RKO (cell line): ENCODE measurements at places on chromosomes 6 and 20.

DNA sequence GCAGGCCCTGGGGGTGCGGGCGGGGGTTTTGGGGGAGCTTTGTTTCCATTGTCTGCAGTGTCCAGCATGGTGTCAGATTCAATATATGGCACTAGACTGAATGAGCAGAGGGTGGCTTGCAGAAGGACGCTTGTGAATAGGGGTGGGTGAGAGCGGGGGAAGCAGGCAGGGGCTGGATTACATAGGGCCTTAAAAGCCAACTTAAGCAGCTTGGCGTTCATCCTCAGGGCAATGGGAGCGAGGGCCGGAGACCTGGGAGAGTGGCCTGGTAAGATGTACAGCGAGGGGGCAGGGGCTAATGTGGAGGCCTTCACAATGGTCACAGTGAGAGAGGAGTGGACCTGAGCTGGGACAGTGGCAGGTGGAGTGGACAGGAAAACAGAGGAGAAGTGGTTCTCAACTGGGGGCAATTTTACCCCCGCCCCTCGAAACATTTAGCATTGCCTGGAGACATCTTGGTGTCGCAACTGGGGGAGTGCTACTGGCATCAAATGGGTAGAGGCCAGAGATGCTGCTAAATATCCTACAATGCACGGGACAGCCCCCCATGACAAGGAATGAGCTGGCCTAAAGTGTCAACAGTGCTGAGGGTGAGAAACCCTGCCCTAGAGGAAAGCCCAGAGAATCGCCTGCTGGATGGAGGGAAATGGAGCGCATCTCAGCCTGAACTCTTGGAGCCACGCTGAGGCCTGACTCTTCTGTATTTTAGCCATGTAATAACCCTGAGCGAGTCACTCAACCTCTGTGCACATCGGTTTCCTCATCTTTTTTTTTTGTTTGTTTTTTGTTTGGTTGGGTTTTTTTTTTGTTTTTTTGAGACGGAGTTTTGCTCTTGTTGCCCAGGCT is 15.1 kb upstream of the BAK1 start:
- DNase-seq = peak; percentile 67

- DNase-seq = peak; percentile 36
Measured at GRCh38 chr6:68238097-68238601, 396.9 kb upstream of the ADGRB3 start.

GRCh38 chr20:59697068-59697467 is 92.7 kb downstream of the PHACTR3 start:
- no peak for DNase-seq

DNA sequence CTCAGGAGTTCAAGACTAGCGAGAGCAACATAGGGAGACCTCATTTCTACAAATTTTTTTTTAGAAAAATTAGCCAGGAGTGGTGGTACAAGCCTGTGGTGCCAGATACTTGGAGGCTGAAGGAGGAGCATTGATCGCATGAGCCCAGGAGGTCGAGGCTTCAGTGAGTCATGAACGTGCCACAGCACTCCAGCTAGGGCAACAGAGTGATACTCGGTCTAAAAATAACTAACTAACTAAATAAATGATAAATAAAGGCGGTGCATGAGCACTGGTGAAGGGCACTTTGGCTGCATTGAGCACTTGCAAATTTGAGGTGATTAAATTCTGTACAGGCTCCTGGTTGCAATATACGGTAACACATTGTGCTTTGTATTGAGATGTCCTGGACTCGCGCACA is 13.5 kb downstream of the HLA-A start:
- DNase-seq = no peak

GRCh38 chr20:24648919-24649318 is 179.5 kb downstream of the SYNDIG1 start:
- no peak for DNase-seq

DNA sequence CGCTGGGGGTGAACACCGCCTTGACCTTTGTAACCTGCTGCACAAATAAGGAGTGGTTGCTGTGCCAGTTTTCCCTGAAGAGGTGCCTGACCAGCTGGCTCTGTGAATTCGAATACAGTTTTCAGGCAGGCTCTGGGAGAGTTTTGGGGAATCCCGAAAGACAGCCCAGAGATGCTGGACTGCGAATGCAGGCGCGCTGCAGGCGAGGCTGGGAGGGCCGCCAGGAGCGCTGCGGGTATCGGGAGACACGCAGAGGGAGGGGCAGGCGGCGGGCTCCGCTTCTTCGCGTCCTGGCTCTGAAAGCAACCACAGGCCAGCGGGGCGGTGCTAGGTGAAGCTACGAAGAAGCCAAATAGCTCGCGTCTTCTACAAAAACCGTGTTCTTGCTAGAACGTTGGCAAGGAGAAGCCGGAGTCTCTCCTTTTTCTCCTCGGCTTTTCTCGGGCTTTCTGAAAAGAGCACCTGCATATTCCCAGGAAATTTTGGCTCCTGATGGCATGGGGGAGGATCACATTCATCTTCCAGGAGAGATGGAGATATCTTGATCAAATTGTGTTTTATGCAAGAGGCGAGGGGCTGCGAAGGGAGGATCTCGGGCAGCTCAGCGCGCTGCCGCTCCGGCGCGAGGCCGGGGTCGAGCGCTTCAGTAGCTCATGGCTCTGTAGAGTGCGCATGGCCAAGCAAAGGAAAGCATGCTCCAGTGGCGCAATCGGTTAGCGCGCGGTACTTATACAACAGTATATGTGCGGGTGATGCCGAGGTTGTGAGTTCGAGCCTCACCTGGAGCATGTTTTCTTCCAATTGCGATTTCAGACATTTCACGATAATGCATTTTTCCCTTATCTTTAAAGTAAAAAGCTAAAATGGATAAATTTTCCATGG is 158.1 kb upstream of the ZNF184 start:
- no peak for DNase-seq

GRCh38 chr20:32368925-32369324 is 10.8 kb downstream of the ASXL1 start:
- no peak for DNase-seq

- DNase-seq = peak; percentile 59
Measured at GRCh38 chr6:149716181-149716963, 1.5 kb downstream of the LATS1 start.

- DNase-seq = peak; percentile 38
Measured at GRCh38 chr20:19583532-19584175, 174.4 kb upstream of the RIN2 start.

DNA sequence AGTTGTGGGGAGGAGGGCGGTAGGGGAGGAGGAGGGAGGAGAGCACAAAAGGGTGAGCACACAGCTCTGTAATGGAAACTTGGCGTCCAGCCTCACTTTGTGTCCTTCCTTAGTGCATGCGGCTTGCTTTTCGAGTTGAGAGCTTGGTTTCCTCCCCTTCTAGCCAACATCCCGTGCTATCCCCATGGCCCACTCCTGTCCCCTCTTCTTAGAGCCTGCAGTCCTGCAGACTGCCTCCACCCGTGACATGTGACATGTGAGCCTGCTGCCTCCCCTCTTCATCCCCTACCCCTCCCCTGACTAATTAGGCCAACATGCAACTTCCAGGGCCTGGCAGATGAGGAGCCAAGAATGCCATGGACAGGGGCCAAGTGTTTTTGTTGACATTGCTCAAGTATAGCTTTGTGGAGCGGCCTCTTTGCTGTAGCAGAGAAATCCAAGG is 63.2 kb downstream of the SLC24A3 start:
- DNase-seq = no peak

- no peak for DNase-seq
Measured at GRCh38 chr6:104413767-104414166, 446.0 kb downstream of the HACE1 start.

DNA sequence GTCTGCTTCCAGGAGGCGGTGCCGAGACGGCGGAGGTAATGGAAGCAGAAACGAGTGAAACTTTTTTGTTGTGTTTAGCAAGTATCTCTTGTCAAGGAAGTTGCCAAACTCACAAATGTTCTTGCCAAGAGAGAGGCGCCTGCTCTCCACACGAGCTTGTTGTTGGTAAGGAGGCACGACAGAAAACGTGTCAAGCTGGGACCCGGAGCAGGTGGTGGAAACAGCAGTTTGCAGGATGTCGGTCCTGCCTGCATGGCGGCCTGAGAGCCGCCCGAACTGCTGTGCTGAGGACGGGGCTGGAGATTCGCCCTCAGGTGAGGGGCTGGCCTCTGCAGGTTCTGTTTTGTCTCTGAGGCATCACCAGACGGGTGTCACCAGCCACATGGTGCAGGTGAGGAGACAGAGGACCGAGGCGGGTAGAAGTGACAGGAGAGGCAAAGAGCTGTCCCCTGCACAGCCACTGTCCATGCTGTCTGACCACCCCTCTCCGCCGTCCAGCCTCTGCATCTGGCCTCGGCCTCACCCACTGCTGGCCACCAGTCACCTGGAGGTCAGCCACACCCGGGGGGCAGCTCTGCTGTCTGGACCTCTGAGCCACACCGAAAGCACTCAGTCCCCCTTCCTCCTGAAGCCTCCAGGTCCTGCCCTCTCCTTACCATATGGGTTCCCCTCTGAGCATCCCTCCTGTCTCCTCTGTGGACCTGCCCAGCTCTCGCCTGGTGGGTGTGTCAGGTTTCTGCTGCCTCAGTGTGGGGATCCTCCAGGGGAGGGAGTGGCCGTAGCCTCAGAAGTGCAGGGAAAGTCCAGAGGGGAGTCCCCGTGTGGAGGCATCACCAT is 261.5 kb downstream of the TAF4 start:
- no peak for DNase-seq

GRCh38 chr20:48609491-48609978 is 218.3 kb downstream of the PREX1 start:
- no peak for DNase-seq

DNA sequence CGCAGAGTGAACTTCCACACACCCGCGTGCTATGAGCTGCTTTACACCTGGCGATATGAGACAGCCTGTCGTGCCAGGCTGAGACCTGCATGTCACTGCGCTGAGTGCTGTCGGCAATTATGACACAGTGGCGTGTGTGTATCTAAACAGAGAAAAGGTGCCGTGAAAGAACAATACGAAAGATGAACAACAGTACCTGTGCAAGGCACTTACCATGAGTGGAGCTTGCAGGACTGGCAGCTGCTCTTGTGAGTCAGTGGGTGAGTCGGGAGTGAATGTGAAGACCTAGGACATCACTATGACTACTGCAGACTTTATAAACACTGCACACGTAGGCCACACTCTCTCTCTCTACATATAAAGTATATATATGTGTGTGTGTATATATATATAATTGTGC is 68.5 kb upstream of the DUSP22 start:
- peak; percentile 31 for DNase-seq

- peak; percentile 64 for DNase-seq
Measured at GRCh38 chr6:105326833-105327770, 75.8 kb downstream of the PREP start.

DNA sequence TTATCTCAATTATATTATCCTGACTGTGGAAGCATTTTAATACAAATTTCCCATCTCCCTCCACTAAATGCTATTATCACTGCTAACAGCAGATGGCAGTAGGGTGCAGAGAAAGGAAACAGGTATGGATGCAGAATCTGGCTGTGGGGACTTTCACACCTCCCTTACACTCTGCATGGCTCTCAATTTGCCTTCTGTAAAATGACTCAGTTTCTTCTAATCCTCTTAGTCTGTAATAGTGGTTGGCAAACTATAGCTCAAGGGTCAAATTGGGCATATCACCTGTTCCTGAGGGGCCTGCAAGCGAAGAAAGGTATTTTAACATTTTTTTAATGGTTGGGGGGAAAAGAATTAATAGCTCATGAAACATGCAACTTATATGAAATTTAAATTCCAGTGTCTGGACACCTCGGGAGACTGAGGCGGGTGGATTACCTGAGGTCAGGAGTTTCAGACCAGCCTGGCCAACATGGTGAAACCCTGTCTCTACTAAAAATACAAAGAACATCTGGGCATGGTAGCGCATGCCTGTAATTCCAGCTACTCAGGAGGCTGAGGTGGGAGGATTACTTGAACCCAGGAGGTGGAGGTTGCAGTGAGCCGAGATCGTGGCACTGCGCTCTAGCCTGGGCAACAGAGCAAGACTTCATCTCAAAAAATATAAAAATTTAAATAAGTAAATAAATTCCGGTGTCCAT is 83.5 kb downstream of the ZMYND8 start:
- DNase-seq = peak; percentile 74

DNA sequence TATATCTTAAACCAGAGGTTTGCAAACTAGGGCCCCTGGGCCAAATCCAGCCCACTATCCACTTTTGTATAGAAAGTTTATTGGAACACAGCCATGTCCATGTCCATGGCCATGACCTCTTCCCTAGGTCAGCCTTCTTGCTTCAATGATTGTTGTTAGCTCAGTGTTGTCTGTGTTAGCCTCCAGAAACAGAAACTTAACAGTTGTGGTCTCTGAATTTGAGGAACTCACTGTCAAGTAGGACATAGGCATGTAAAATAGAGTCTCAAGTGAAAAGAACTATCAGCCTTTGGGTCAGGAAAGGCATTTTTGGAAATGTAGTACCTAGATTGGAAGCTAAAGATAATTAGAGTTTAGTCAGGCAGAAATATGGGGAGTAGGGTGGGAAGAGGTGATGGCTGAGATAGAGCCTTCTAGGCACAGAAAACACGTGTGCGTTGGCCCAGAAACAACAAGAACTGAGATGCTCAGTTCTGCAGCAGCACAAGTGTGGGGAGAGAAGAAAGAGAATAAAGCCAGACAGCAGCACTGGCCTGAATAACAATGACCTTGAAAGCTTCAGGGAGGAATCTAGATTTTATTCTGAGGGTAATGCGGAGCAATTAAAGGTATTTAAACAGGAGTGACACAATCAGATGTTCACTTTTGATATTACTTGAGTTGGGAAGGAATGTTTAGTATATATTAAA is 87.0 kb upstream of the OLIG3 start:
- DNase-seq = no peak
